ENCODE measurements at places on chromosomes 3 and 15. TPM values are rescaled to one million over a fixed set of nuclear protein-coding genes. Genes with fewer than 3 reads are reported as not detected.

DNA sequence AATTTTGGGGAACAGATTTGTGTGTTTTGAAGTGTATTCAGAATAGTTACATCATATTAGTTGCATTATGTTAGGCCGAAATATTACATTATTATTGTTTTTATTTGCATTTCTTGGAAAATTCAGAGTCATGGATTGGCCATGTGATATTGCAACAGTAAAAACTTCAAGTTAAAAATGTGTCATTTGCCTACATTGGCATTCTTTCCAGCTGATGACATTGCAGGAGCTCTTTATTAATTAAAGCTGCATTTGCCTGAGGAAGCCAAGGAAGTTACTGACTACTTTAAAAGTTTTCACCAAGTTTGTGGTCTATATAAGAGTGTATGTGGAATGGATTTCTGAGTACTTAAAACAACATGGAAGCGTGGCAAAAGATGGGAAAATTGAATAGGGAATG lies 726.4 kb upstream of the SGO1 start:
- H3K4me3 ChIP-seq: no peak overlapping the region
- no peaks in the 10 kb centered on the region for H3K36me3 ChIP-seq
- H3K27ac ChIP-seq: no peak overlapping the region
- no peaks in the 10 kb centered on the region for H3K4me1 ChIP-seq
- H3K27me3 ChIP-seq: no peaks in the 10 kb centered on the region
- DNase-seq: no peak

P2RY14 gene
- 0.51 TPM for total RNA-seq

TTC21A gene
- 0.69 TPM for total RNA-seq

GRCh38 chr15:48946074-48946839 lies 17.5 kb downstream of the SHC4 start:
- H3K27ac ChIP-seq: no peak overlapping the region
- H3K4me3 ChIP-seq: no peak overlapping the region
- peaks cover 15% of the 10 kb centered on the region for H3K4me1 ChIP-seq
- no peak for DNase-seq
- no peaks in the 10 kb centered on the region for H3K36me3 ChIP-seq
- H3K27me3 ChIP-seq: peaks cover 19% of the 10 kb centered on the region

DNA sequence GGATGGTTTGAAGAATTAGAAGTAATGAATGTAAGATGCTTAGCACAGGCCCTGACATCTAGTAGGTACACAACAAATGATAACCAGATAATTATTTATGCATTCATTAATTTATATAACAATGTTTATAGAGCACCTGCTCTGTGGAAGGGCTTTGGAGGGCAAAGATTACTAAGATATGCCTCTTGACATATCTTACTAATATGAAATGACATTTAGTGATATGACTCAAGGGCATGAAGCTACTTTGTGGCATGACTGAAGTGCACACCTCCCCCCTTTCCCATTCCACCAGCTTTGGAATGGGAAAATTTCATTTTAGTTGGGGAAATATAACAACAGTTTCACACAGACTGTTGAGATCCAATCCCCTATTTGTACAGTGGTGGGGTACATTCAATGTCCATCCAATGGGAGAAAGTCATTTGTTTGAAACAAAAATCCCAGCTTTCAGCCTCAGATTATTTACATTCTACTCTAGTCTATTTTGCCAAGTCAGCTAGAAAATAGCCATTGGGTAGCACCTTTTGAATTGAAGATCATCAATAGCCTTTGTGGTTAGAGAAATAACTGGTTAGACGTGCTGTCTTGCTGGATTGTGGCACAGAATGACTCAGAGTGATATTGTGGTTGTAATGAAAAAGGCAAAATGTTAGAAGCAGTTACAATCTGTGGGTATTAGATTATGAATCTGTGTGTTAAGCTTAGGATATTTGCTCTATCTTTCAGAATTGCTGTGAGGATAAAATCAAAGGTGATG lies 72.9 kb downstream of the MOBP start:
- H3K4me1 ChIP-seq: peaks cover 10% of the 10 kb centered on the region
- no peak overlapping the region for H3K27ac ChIP-seq
- no peak overlapping the region for H3K4me3 ChIP-seq
- no peak for DNase-seq

GRCh38 chr3:48431224-48432029 lies 1.5 kb upstream of the PLXNB1 start:
- peak overlapping the region; percentile 72 for H3K4me3 ChIP-seq
- H3K27ac ChIP-seq: no peak overlapping the region
- peaks cover 7% of the 10 kb centered on the region for H3K4me1 ChIP-seq
- no peak for DNase-seq

Measured in activated CD8-positive, alpha-beta T cell treated with anti-CD3 and anti-CD28 coated beads for 36 hours (primary cell).